Fibroblast of lung (primary cell): ENCODE measurements at places on chromosomes 5 and 9. TPM values are rescaled to one million over a fixed set of nuclear protein-coding genes. Genes with fewer than 3 reads are reported as not detected.

The NUTM2F gene
- not detected in 2 replicates for total RNA-seq

The CD274 gene
- 3.3 and 5.9 TPM in 2 replicates for total RNA-seq

The FOXD4L3 gene
- total RNA-seq, result under 0.01 TPM in 1 of 2 replicates, not detected in the other

The CNOT8 gene
- total RNA-seq, result 50.1 and 50.7 TPM in 2 replicates

The ZFP2 gene
- 1.5 and 2.8 TPM in 2 replicates for total RNA-seq
